NCI-H187 treated with DMSO at 0.1 percent for 48 hours (cell line): ENCODE measurements at places on chromosomes 11 and 22.

GRCh38 chr11:19445771-19446170 is 205.0 kb upstream of the E2F8 start:
- DNase-seq: no peak

DNA sequence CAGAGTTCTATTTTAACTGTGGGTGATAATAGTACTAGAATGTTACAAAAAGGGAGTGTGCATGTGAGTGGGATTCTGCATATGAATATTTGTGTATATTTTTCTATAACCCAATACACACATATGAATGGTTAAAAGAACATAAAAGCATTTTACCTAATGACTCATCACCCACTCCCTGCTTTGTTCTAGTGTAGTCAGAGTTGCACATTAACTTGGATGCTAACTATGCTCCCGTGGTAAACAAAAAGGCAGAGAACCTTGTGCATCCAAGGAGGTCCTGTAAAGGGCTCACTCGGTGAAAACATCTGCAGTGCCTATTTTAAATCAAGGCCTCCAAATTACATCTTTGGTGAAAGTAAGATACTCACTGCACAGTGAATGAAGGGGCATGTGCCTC is 1289.4 kb downstream of the LRRC4C start:
- no peak for DNase-seq

DNA sequence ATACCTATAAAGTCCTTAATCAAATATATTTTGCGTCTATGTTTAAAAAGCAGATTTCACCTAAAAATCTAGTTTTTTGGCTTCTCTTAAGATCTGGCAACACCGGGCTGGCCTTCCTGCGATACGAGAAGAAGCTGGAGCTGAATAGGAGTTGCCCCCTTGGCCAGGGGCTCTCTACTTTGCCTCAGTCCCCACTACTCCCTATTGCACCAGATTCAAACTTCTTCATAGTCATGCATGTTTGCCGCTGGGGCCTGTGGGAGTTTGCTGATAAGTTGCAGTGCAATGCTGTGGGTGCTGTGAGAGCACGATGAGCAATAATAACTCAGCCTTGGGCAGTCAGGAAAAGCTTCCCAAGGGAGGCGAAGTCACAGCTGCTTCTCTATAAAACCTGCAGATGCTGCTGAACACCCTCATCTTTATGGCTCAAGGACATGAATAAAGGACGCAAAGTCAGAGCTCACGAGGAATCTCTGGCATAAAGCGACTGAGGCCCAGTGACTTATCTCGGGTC is 15.2 kb upstream of the EIF3D start:
- no peak for DNase-seq

DNA sequence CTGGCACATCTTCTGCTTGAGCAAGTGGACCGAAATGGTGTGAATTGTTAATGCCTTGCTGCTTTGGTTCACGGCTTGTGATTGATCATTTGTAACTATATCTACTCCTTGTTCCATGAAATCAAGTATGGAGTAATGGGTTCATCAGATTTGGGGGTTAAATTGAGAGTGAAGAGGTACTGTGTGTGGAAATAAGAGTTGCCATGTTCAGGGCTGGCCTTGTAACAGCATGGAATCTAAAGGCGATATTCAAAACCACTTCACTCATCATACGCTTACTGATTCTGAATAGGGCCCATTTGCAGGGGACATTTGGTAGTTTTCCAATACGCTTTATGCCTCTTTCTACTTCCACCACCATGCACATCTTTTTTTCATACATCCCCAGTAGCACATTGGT is 122.2 kb downstream of the DCDC1 start:
- DNase-seq: no peak

- no peak for DNase-seq
Observed at GRCh38 chr11:120834686-120835210, 189.2 kb upstream of the TBCEL start.

DNA sequence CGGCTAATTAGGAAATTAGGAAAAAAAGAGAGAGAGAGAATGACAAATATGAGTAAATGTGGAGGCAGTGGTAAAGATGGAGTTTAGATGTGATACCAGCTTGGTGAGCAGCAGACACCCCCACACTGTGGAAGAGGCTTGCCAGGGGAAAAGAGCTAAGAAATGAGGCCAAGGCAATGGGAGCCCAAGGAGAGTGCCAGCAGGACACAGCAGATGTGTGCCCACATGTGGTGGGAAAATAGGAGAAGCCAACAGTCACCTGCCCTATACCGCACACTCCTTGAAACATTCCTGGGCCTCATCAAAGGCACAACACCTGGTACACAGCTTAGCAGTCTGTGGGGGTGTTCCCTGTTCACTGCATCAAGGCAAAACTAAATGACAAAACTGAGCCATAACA is 104.9 kb downstream of the FAM76B start:
- DNase-seq: no peak

GRCh38 chr11:93840180-93840579 is 10.2 kb downstream of the VSTM5 start:
- no peak for DNase-seq

- no peak for DNase-seq
Observed at GRCh38 chr11:128716661-128717210, 22.9 kb downstream of the FLI1 start.

DNA sequence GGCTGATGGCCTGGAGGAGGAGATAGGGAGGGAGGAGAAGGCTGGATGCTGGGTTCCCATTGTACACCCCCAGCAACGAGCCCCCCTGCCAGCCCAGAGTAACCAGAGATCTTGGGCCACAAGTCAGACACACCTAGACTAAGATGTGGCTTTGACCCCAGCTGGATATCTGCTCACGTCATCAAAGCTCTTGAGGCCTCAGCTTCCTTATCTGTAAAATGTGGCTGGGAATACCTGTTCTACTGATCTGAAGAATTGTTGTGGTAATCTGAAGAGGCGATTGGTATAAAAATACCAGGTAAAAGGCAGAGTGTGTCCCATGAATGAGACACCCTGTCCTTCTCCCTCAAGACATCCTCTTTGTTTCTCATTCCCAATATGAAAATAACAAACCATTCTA is 280.0 kb downstream of the ST3GAL4 start:
- DNase-seq: no peak

- DNase-seq: no peak
Observed at GRCh38 chr11:95442531-95443050, 211.6 kb upstream of the SESN3 start.

- no peak for DNase-seq
Observed at GRCh38 chr11:115817844-115818468, 313.7 kb upstream of the CADM1 start.

DNA sequence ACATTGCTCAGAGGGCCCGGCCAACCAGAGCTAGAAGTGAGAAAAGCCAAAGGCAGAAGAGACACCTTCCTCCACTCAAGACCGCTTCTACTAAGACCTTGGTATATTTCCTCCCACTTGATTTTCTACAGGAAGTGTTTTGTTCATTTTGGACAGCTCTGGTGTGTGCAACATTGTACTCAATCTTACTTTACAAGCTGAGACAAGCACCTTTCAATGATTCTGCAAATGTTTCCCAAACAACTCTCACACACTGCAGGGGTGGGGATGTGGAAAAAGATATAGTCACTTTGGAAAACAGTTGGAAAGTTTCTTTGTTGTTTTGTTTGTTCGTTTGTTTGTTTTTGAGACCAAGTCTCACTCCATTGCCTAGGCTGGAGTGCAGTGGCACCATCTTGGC is 15.7 kb downstream of the MYO18B start:
- no peak for DNase-seq
